ENCODE measurements at places on chromosomes 1 and 21. TPM values are rescaled to one million over a fixed set of nuclear protein-coding genes. Genes with fewer than 3 reads are reported as not detected.

DNA sequence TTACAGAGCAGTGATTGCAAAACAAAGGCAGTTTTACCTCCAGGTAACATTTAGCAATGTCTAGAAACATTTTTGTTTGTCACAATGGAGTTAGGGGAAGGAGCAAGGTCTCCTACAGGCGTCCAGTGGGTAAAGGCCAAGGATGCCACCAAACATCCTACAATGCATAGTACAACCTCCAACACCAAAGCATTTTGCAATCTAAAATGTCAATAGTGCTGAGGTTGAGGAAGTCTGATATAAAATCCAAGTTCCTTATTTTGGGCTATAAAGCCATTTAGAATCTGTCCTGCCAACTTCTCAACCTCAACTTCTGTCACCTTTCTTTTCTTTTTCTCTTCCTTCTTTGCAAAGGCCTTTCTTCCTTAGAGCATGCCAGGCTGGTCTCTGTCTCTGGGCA lies 111.2 kb downstream of the FASLG start:
- DNase-seq, result no peak

DNA sequence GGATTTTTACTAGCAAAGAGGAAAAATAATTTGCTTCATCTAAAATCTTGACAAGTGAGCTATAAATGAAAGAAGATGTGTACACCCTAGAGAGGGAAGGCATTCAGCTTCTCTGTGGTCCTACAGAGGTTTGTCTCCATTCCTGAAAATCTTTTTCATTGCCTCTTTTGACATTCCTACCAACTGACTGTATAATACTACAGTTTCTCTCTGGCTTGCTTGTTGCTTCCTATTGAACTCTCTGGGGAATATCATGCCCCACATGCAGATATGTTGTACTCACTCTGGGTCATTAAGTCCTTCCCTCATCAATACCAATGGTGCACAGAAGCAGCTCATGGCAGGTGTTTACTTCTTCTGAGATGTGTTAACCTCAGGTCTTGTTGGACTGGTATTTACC lies 371.2 kb upstream of the PLXNA2 start:
- no peak for DNase-seq

DNA sequence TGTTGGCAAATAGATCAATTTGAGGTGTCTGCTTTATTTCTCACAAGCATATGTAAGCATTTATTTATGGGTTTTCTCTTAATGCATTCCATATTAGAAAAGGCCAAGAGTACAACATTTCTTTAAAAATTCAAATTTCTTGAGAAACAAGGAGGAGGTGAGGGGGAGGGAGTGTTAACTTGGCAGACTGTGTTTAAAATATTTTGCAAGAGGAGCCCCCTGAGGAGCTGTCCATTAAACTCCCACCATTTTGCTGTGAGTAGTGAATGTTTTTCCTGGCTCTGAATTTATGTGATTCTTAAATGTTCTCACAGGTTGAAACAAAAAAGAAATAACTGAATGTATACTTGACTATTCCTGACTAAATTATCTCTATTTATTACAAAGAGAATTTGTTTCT lies 363.8 kb downstream of the PTPRC start:
- no peak for DNase-seq

The CHIA gene
- total RNA-seq, result not detected

GRCh38 chr1:22533244-22533895 lies 29.9 kb upstream of the EPHA8 start:
- DNase-seq, result no peak

GRCh38 chr1:226674892-226675714 lies 64.0 kb downstream of the ITPKB start:
- DNase-seq, result peak; percentile 56

DNA sequence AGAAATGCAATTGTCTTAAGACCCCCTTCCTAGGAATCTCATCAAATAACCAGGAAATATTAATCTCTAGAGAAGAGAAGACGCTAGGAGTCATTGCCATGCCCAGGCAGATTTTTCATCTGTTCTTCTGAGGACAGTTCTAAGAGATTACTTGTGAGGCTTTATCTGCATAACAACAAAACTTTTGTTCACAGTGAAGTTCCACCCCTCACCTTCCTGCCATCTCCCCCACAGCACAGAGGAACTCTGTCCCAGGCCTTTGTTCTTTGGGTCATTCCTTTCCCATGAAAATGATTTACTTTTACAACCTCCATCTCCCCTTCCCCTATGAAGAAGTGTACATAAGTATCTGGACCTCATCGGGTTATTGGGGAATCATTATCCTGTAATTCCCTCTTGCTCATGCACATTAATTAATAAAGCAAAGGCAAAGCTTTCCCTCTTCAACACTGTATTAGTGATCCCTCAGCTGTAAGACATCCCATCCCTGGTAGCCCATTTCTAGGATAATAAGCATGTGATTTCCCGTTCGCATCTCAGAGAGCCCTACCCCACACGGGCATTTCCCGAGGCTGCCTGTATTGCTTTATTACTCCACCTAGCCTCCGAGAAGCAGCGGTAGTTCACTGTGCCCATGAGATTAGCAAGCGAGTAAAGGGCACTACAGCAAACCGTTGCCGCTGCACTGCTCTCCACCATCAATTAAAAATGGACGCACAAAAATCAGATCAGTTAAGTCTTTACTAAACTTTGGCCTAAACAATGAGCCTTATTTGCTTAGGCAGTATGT lies 384.4 kb upstream of the CAMK1G start:
- DNase-seq, result no peak

GRCh38 chr21:25961042-25961441 lies 209.5 kb downstream of the APP start:
- peak; percentile 63 for DNase-seq

- peak; percentile 86 for DNase-seq
These were observed 17.2 kb downstream of the NFYC start for GRCh38 chr1:40708750-40709099.

DNA sequence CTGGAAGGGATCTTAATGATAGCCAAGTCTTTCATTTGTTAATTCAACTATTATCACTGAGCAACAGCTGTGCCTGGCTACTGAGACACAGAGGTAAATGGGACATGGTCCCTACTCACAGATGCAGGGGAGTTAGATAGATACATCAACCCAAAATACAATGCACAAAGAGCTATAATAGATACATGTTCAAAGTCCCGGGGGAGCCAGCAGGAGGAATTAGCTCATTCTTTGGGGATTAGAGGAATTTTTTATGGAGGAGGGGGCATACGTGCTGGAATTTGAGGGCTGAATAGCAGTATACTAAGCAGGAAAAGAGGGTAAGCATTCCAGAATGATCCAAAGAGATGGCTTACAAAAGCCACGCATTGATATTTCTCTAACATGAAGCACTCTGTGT lies 34.6 kb downstream of the C8B start:
- DNase-seq, result no peak

- no peak for DNase-seq
These were observed 33.2 kb upstream of the SLC19A1 start for GRCh38 chr21:45575304-45575992.

- DNase-seq, result peak; percentile 77
These were observed 4.5 kb downstream of the EPHA2 start for GRCh38 chr1:16151196-16151994.

- DNase-seq, result peak; percentile 77
These were observed 151.0 kb downstream of the CDC7 start for GRCh38 chr1:91651661-91652071.

DNA sequence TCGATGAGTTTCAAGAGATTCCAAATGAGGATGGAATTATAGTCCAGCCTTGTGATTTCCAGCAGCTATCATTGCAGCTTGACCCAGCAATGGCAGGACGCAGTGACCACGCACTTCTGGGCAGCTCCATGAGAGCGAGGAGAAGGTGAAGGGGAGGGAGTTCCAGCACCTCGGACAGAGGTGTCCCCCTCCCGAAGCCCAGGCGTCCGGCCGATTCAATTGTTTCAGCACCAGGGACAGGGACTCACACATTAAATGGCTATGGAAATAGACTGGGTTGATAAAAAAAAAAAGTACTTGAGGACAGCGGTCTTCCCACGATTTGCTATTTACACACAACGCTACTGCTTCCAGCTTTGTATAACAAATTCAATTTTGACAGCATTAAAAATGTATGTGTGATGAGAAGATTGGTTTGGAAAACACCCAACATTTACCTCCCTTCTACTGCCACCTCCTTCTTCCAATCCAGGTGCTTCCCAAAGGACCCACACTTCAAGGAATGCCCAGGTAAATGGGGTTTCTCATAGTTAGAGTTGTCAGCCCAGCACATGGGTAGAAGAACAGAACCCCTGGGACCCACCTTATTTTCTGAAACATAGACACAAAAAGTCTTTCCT lies 71.8 kb downstream of the DISP3 start:
- DNase-seq, result peak; percentile 88

- no peak for DNase-seq
These were observed 90.7 kb upstream of the WLS start for GRCh38 chr1:68322837-68323687.

The GJA8 gene
- not detected for total RNA-seq

The TSPAN1 gene
- total RNA-seq, result 0.28 TPM

- no peak for DNase-seq
These were observed 143.0 kb downstream of the AJAP1 start for GRCh38 chr1:4797429-4797828.

The CCDC181 gene
- total RNA-seq, result not detected

DNA sequence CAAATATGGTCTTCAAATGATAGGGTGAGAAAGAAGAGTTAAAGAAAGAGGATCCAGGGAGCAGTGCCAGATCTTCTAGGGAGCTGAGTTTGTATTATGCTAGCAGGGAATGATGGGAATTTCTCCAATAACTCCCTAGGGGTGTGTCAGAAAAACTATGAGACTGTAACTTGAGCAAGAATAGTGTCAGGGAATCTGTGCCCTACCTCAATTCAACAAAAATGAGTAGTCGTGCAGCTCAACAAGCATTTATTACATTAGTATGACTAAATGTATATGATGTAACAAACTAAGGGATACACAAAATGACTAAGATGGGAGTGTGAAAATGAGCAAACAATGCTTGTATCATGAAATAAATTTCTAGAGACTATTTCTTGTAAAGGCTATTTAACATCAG lies 24.2 kb downstream of the SPAG17 start:
- no peak for DNase-seq

- no peak for DNase-seq
These were observed 107.1 kb downstream of the TLR5 start for GRCh38 chr1:223035724-223036478.

The PCSK9 gene
- total RNA-seq, result 0.70 TPM

DNA sequence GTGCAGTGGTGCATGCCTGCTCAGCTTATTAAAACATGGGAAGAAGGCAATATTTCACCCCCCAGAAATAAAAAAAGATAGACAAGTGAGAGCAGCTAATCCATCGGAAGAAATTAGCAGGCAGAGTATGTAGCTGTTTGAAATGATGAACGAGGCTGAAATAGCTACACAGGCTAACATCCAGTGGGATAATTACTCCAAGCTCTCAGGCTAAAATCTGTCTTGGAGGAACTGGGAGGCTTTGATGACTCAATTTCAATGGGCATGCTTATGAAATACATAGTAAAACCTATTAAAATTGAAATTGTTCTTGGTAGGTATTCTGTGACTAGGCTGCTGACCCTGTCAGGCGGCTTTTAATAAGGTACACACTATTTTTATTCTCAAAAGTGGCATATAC lies 84.1 kb upstream of the RRP15 start:
- no peak for DNase-seq

- DNase-seq, result peak; percentile 29
These were observed 738.4 kb downstream of the MATN1 start for GRCh38 chr1:29984862-29985605.

DNA sequence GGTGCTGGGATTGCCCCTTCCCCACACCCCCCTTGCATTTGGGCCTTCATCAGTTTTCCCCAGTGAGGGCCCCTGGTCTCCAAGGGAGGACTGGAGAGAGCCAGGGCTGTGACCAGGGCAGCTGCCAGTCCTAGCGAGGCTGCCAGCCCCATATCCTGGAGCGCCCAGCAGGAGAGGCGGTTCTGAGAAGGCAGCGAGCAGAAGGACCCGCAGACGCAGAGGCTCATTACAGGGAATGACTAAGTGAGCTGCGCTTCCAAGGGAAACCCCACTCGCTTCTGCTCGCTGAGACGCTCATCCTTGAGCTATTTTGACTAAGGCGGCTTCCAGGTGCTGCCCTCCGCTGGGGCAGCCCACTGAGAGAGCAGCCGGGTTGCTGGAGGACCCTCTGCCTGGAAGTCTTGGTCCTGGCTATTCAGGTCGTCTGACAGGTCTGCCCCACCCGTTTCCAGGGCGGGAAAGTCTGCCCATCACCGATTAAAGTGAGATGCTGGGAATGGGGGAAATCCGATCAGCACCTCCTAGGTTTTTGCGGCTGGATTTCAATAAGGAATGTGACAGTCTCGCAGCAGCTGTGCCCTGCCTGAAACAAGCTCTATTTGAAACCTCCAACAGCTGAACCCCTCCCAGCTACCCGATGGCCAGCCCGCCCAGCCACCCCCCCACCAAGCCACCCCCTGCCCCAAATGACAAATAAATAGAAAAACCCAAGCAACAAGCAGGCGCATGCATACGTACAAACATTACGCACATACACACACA lies 2.8 kb downstream of the KCNN3 start:
- DNase-seq, result peak; percentile 76

- no peak for DNase-seq
These were observed 83.9 kb downstream of the ADAMTS1 start for GRCh38 chr21:26761174-26761915.

DNA sequence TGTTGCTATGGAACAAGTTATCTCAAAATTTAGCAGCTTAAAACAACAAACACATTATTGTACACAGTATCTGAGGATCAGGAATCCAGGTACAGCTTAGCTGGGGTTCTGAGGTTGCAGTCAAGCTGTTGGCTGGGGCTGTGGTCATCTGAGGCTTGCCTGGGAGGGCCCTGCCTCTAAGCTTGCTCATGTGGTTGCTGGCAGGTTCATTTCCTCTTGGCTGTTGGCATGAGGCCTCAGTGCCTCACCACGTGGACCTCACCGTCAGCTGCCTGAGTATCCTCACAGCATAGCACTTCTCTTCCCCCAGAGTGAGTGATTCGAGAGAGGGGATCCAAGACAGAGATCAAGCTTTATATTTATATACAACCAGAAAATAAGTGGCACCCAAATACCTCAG lies 18.6 kb downstream of the NTPCR start:
- DNase-seq, result peak; percentile 47

- DNase-seq, result no peak
These were observed 55.0 kb upstream of the EPHA8 start for GRCh38 chr1:22508329-22508728.

The EPHB2 gene
- 35.1 TPM for total RNA-seq

The ANKRD35 gene
- total RNA-seq, result 0.17 TPM

- no peak for DNase-seq
These were observed 18.7 kb downstream of the IL23R start for GRCh38 chr1:67184838-67185421.

The NR0B2 gene
- not detected for total RNA-seq

DNA sequence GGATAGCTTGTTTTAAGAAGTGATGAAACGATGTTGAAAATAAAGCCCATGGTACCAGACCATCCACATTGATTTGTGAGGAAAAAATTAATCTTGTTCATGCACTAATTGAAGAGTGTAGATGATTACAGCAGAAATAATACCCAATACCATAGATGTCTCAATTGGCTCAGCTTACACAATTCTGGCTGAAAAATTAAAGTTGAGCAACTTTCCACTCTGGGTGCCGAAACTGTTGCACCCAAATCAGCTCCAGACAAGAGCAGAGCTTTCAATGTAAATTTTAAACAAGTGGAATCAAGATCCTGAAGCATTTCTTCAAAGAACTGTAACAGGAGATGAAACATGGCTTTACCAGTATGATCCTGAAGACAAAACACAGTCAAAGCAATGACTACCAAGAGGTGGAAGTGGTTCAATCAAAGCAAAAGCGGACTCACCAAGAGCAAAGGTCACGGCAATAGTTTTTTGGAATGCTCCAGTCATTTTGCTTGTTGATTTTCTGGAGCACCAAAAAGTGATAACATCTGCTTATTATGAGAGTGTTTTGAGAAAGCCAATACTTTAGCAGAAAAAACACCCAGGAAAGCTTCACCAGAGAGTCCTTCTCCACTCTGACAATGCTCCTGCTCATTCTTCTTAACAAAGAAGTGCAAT lies 16.1 kb upstream of the KCNA3 start:
- DNase-seq, result no peak

The SELP gene
- 2.6 TPM for total RNA-seq

Measured in dermis blood vessel endothelial cell (primary cell).